ENCODE measurements at places on chromosomes 5 and 9.

DNA sequence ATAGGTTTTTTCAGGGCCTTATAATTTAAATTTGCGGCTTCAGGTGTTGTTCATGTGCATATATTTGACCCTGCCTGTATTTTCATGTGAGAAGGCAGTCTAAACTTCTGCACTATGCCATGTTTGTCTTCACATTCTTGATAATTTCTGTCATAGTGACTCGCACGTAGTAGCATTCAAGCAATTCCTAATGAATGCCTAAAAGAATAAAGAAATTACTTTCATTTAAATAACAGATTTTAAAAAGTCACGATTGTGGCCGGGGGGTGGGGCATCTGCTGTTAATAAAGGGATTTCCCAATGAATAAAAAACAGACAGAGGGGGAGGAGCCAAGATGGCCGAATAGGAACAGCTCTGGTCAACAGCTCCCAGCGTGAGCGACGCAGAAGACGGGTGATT lies 318.0 kb downstream of the ADAMTS6 start:
- DNase-seq, result no peak

GRCh38 chr5:132009706-132010405 lies 1.6 kb downstream of the ACSL6 start:
- DNase-seq, result no peak

DNA sequence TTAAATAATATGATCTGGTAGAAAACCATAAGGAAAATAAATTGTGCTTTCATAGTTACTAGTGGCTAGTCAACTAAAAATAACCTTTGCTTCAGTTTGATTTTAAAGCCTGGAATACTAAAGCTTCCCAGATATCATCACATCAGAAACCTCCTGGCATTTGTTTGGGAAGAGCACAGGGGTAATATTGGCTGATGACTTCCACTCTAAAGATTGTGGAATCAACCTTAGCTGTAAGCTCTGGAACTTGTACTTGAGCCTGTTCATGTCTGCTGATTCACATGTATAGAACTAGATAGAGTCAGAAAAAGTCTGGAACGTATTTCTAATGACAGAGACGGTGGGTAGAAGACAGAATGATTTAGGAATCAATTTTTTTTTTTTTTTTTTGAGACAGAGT lies 345.0 kb downstream of the CWC27 start:
- DNase-seq, result no peak

DNA sequence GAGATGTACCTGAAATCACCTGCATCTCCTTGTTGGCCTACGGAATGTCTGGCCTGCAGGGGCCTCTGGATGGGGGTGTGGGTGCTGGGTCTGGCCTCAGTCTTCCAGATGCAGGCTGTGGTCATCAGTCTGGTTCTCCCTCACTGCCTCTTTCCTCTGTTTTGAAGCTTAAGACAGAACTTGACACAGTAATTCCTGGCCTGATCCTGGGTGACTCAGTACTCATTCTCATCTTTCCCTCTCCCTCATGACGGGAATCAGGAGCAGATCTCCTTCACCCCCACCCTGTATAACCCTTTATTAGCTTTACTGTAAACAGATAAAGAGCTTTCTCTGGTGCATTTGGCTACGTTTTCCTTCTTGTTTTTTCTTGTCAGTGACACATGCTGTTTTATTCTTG lies 89.3 kb upstream of the ADAMTS16 start:
- DNase-seq, result no peak

DNA sequence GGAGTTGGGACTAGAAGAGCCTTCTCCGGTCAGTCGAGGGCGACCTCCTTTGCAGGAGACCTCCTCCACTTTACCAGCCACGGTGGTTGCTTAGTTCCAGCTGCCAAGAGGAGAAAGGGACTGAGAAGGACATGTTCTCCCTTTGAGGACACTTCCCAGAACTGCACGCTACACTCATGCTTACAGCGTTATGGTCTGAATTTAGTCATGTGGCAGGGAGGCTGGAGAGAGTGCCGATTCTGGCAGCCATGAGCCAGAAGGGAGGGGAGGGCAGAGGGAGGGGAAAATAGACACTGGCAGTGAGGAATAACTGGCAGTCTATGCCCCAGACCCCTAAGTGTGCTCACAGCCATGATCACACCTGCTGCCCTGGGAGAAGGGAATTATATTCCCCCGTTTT lies 47.8 kb downstream of the TSPAN17 start:
- no peak for DNase-seq

DNA sequence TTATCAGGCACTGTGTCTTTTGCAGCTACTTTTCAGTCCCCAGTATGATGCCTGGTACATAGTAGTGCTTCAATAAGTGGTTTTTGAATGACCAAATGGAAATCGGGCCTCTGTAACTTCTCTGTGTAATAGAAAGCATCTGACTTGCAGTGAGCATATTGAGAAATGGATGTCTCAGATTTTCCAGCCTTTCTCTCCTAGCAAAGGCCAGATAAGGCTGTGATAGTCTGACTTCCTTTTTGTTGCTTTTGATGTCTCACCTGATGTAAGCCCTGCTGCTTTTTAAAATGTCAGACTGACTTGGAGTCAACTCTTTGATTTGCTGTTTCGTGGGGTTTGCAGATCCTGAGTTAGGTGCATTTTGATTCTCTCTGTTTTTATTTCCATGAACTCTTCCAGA lies 590.0 kb upstream of the ZNF608 start:
- DNase-seq, result no peak

GRCh38 chr5:175285261-175285660 lies 158.7 kb downstream of the DRD1 start:
- no peak for DNase-seq

GRCh38 chr9:98276907-98277469 lies 21.5 kb upstream of the TBC1D2 start:
- no peak for DNase-seq

DNA sequence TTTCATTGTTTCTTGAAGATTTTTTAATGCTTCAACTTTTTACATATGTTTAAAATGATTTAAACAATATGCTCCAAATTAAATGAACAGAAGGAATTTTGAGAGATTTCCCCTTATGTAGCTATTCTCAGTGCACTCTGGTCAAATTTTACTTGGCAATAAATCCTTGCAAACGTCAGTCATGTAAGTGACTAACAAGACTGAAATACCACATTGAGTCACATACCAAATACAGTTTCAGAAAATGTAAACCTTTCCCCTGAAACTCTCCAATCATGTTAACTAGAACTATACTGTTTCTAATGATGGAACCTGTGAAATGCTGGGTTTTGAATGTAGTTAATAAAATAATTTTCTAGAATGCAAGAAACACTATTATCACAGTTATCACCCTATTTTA lies 29.6 kb downstream of the SAR1B start:
- no peak for DNase-seq

GRCh38 chr9:73370053-73370452 lies 218.4 kb downstream of the ANXA1 start:
- DNase-seq, result no peak

GRCh38 chr5:57488215-57488955 lies 5.8 kb upstream of the ACTBL2 start:
- no peak for DNase-seq

DNA sequence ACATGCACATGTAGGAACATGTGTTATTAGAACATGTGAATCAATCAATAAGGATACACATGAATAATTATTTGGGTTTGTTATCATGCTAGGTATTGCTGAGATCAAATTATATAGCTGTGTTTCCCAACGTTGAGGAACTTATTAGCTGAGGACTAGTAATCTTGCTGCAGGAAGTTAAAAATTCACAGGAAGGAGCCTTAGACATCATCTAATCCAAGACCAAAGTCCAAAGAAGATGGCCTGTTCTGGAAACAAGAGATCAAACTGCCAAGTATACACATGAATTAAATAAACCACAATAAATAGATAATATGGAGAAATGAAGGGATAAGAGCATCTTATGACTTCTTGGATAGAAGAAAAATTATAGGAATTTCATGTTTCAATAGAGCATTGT lies 19.9 kb downstream of the POU5F2 start:
- DNase-seq, result no peak

DNA sequence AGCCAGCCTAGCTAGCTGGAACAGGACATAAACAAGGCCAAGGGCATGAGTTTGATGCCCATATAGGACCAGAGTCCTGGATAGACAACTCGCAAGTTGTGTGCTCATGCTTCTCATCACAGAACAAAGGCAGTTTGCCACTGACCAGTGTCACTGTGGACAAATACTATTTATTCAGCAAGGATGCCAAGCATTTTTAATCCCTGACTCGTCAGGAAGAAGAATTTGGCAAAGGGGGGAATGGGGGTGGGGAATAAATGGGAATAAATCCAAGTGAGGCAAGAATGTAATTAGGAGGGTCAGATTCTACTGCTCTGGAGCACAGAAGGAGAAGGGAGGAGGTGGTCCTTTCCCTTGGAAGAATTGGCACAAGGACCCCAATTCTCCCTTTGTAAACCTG lies 46.8 kb upstream of the ANKRD55 start:
- DNase-seq, result no peak

DNA sequence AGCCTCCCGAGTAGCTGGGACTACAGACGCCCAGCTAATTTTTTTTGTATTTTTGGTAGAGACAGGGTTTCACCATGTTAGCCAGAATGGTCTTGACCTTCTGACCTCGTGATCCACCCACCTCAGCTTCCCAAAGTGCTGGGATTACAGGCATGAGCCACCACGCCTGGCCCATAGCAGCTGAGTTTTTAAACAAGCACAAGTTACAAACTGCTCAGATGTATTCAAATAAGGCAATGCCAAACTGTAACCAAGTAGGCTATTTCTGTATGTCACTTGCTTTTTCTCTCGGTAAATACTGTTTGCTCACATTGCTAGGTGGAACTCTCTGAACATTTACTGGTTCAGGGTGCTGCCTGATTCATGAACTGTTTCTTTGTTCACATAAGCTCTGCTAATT lies 799.3 kb upstream of the NUDT12 start:
- no peak for DNase-seq

DNA sequence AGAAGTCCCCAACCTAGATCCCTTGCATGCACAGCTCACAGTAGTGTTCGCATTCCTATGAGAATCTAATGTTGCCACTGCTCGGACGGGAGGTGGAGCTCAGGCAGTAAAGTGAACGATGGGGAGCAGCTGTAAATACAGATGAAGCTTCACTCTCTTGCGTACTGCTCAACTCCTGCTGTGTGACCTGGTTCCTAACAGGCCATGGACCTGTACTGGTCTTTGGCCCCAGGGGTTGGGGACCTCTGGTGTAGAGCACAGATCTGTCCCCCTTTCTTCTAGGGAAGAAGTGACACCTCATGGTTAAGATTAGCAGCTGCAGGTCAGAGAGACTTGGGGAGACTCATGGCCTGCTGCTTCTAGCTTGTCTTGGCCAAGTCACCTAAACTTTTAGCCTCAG lies 7.1 kb downstream of the ARHGEF28 start:
- DNase-seq, result no peak

DNA sequence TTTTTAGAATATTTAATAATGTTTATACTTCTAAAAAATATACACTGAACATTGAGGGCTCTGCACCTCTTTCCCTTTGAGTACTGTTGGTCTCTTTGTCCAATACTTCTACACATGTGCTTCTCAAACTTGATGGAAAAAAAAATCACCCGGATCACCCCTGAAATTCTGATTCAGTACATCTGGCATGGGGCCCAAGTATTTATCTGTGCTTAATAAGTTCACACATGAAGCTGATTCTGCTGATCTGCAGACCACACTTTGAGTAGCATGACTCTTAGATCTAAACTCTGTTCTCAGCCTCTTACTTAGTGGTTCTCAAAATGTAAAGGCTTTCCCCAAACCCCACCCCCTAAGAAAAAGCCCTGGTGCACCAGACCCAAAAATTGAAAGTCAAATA lies 12.0 kb downstream of the RUSC2 start:
- DNase-seq, result no peak

- no peak for DNase-seq
Observed at GRCh38 chr9:20659474-20659967, 24.5 kb upstream of the FOCAD start.

Measured in ovary (tissue), 10 donors.